ENCODE measurements at places on chromosomes 13 and 19.
A peak's percentile ranks its signal among the peaks of the same experiment; 100 is the strongest.

GRCh38 chr13:109384491-109385241 lies 401.7 kb downstream of the IRS2 start:
- DNase-seq, result peak; percentile 14

GRCh38 chr13:59677966-59678814 lies 485.5 kb downstream of the DIAPH3 start:
- DNase-seq, result peak; percentile 64

DNA sequence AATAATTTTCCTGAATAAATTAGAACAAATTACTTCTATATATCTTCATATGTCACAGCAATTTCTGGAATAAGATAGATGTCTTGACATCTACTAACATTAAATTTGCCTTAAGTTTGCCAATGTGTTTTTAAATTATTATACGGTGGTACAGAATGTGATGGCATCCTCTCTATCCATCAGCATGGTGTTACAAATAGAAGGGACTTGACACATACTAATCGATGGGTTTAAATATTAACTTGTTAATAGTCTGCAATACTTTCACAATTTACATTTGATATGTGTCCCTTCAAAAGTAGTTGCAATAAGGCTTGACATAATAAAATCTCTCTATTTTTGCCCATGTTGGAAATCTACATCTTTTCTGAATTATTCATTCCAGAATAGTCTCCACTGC lies 65.1 kb upstream of the PRR20A start:
- no peak for DNase-seq

DNA sequence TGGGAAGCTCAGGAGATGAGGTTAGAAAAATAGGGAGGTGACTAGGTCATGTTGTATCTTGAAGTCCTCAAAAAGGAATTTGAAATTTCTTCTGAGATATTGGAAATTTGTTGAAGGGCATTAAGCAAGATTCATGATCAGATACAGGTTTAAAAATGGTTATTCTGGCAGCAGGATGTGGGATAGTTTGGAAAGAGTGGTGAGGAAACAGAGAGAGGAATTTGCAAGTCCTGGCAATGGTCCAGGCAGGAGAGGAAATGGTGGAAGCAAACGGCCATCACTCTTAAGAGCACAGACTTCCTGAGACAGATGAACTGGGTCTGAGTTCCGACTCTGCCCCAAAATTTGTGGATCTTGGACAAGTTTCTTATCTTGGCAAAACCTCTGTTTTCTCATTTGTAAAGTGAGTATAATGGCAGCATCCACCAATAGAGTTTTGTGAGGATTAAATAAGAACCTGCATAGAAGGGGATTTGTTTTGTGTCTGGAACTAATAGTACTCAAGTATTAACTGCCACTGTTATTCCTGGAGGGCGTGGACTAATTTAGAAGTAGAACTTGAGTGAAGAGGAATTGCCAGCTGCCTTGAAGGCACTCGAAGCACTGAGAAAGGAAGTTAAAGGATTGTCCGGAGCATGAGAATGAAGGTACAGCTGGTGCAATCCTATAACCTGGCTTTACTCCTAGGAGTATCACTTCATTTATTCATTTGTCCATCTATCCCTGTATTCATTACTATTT lies 99.6 kb downstream of the CCNA1 start:
- DNase-seq, result peak; percentile 46

- DNase-seq, result peak; percentile 56
Measured at GRCh38 chr13:42478531-42479156, 95.3 kb upstream of the TNFSF11 start.

DNA sequence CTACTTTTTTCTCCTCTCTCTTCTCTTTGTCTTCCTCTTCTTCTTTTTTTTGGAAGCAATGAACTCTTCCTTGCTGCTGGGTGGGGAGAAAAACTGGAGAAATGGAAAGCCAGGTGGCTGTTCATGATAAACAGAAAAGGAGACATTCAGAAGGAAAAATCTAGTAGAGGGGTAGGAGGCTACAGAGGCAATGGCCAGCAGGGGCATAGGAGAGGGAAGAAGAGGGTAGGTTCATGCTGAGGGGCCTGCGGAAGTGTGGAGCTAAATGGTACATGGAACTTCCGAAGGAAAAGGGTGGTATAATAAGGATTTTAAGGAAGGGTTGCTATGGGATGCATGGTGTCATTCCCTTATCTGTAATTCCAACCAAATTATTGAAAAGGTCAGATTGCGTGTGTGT lies 17.5 kb upstream of the HS6ST3 start:
- DNase-seq, result no peak
